CD4-positive, alpha-beta T cell treated with Interleukin-6 at 100 ng/mL for 8 hours (primary cell): ENCODE measurements at places on chromosomes 7 and 10.

- no peak for DNase-seq
Measured at GRCh38 chr7:135207406-135208101, 3.8 kb downstream of the WDR91 start.

GRCh38 chr7:4683884-4684565 is 1.9 kb downstream of the FOXK1 start:
- DNase-seq, result peak; percentile 43

DNA sequence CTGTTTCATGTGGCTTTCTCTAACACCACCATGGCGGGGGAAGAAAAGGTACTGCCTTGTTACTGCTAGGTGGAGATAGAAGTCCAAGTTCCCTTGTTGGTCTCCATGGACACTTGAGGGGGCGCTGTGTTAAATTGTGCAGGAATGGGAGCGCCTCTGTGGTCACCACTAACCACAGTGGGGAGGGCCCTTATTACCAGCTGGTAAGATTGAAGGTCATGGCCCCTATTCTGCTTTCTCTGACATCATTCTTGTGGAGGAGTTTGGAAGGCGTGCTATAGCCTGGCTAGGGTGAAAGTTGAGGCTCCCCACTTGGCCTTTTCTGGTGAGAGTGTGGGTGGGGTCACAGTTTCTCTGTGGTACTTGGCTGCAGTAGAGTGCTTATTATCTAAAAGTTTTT is 14.9 kb upstream of the MXI1 start:
- no peak for DNase-seq

GRCh38 chr10:100811261-100811660 is 65.9 kb downstream of the PAX2 start:
- no peak for DNase-seq

DNA sequence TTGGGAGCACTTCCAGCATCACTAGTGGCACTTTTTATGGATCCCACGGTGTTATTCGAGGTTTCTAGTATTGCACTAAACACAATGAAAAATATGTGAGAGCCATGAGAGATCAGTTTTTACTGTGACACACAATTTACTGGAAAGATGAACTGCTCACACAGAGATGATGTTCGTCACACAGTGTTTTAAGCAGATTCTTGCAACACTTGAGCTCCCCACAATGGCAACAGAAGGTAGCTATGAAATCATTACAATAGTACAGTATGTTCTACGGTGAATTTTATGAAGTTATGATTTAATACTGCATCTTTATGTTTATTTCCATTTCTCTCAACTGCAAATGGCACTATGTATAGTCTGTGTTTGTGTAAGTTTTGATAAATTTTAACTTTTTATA is 27.4 kb upstream of the ENTPD1 start:
- no peak for DNase-seq

GRCh38 chr7:27172315-27172774 is 1.8 kb downstream of the HOXA10 start:
- DNase-seq, result no peak
